Activated effector memory CD4-positive, alpha-beta T cell treated with Interleukin-2 at 50 U/mL for 16 hours (primary cell): ENCODE measurements at places on chromosomes 12 and 14.

DNA sequence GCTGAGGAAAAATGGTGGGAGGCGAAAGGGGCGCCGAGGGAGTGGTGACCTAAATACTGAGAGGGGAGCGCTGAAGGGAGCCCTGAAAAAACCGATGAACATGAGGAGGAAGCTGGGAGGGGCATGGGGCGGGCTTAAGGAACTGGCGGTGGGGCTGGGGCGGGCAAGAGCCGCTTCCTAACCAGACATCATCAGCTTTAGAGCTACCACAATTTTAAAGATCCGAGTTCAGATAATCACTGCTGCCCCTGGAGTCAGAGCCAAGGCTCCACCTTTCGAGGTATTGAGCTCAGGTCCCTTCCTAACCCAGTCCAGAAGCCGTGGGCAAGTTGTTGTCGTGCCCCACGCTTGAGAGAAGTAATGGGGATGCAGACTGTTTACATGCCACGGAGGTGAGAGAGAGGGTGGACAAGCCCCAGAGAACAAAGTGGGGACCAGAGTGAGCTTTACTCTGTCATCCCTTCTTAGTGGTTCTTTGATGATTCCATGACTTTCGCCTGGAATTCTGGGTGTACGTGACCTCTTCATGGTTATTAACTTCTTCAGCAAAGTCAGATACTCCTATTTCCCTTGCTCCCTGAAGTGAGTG, 393 bp downstream of the ORMDL2 start:
- no peak for DNase-seq

GRCh38 chr12:31423405-31423804, 97.5 kb upstream of the SINHCAF start:
- no peak for DNase-seq

- DNase-seq = no peak
Measured at GRCh38 chr12:92568691-92569090, 134.1 kb upstream of the PLEKHG7 start.

- DNase-seq = no peak
Measured at GRCh38 chr14:64605926-64606685, 56.3 kb downstream of the PPP1R36 start.

DNA sequence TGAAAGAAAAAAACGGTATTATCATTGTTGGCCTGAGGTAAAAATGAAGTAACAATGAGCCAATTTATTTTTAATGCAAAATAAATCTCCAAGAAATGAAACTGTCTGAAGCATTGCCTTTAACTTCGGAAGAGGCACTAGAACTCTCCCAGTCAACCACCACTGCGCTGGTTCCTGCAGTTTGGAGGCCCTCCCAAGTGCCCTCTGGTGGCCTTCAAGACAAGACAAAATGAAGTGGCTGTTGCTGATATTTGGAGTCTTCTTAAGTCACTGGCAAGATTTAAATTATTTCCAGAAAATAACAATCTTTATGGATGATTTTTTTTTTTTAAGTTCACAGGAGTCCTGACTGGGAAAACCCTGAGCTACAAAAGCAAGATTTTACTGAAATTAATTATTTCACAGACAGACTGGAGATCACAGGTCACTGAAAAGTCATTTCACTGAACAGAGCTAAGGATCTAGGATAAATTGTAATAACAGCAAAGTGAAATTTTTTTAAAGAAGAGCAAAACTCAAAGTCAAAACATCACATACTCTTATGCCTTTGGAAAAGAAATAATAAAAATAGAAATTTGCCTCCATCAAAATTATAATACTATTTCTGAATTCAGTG, 58.2 kb downstream of the DICER1 start:
- no peak for DNase-seq

- DNase-seq = peak; percentile 62
Measured at GRCh38 chr12:53231921-53232645, at the start of gene RARG. Gene RARG (minus strand): TSS chr12:53232209. CDS start chr12:53227545, 4,664 bp downstream.
